Fibroblast of pulmonary artery (primary cell): ENCODE measurements at places on chromosomes 5 and 9.

DNA sequence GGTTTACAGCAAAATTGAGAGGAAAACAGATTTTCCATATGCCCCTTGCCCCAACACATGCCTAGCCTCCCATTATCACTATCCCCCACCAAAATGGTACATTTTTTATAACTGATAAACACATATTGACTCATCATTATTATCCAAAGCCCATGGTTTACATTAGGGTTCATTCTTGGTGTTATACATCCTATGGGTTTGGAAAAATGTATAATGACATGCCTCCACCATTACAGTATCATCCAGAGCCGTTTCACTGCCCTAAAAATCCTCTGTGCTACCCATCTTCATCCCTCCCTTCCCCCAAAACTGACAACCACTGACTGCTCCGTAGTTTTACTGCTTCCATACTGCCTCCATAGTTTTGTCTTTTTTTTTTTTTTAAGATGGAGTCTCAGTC, 111.1 kb downstream of the ACTL7B start:
- DNase-seq, result no peak

DNA sequence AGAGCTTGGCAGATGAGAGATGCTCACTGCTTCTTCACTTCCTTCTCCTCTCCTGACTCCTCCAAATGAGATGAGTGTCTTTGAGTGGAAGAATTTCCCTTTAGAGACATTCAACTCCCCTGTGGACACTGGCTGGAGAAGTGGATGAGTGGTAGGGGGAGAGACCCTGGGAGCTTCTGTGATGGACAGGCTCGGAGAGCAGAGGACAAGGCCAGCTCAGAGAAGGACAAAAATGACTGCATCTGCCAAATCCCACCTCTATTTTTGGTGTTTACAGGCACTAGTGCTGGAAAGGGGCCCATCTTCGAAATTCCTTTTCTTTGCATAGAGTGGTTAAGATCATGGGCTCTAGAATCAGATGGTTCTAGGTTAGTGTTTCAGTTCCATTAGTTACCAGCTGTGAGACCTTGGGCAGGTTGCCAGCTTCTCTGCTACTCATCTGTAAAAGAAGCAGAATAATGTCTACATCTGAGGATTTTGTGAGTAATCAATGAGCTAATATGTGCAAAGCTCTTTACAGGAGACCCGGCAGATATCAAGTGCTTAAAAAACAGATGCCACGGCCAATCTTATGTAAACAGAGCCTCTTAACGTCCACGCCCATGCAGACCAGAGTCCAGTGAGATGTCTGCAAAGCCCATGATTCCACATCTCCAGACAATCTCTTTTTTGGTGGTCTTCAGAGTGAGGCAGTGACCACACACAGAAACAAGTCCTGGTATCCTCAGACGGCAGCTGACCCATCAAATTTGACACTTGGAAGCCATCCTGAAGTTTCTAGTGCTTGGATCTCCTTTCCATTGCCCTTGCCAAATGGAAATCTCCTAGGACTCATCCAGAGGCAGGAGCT, 13.6 kb upstream of the COL27A1 start:
- DNase-seq, result peak; percentile 11

DNA sequence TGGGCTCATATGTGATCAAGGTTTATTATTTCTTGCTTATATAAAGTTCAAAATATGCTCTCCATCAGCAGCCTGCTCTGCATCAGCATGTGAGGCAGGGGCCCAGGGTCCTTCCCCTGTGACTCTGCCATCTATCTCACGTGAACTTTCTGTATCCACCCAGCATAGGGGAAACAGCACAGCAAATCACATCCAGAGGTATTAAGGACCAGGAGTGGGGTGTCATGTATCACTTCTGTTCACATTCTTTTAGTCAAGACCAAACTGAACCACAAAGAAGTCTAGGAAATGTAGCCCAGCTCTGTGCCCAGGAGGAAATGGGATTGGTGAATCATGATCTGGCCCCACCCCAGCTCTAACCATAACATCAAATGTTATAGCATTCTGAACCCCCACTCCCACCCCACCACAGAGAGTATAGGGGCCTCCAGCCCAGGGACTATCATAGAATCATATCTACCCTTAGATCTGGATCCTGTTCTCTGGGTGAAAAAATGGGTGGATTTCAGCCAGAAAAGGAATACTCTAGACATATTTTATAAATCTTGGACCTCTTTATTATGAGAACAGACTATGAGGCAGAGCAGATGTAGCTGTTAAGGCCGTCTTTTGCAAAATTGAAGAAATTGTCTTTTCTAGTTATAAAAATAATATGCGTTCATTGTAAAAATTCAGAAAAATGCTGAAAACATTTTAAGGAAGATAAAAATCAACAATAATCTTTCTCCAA, 473.7 kb downstream of the ARHGEF28 start:
- no peak for DNase-seq

- DNase-seq, result no peak
Observed at GRCh38 chr5:177524941-177525655, 8.3 kb upstream of the DDX41 start.

DNA sequence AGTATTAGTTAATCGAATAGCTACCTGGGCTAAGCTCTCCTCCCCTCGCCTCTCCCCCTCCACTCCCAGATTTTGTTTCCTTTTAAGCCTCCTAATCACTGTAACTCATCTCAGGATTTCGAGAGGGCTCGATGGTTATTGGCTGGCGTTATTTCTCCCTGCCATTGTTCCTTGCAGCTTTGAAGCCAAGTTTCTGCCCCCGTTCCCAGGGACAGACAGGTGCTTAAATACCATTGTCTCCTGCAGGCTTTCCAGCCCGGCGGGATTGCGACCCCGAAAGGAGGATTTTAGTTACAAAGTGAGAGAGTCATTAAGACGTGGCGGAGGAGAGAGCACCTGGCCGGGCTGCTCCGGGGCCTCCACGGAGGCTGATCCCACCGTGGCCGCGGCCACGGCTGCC, 46.2 kb downstream of the ASS1 start:
- DNase-seq, result no peak

- DNase-seq, result no peak
Observed at GRCh38 chr5:179852993-179853547, 5.5 kb downstream of the MRNIP start.

DNA sequence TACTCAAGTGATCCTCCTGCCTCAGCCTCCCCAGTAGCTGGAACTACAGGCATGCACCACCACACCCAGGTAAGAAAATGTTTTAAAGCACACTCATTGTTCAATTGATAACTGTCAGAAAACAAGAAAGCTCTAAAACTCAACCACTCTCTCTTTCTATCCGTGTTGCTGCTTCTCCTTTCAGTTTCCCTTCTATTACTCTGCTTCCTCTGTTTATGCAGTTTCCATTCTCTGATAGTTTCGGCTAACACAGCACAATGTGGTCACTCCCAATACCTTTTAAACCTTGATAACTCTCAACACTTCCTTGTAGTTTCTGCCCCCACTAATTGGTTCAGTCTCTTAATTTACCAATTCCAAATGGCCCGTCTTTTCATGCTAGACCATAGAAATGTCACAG, 59.2 kb upstream of the NR4A3 start:
- DNase-seq, result no peak
